ENCODE measurements at places on chromosomes 11 and 22.

DNA sequence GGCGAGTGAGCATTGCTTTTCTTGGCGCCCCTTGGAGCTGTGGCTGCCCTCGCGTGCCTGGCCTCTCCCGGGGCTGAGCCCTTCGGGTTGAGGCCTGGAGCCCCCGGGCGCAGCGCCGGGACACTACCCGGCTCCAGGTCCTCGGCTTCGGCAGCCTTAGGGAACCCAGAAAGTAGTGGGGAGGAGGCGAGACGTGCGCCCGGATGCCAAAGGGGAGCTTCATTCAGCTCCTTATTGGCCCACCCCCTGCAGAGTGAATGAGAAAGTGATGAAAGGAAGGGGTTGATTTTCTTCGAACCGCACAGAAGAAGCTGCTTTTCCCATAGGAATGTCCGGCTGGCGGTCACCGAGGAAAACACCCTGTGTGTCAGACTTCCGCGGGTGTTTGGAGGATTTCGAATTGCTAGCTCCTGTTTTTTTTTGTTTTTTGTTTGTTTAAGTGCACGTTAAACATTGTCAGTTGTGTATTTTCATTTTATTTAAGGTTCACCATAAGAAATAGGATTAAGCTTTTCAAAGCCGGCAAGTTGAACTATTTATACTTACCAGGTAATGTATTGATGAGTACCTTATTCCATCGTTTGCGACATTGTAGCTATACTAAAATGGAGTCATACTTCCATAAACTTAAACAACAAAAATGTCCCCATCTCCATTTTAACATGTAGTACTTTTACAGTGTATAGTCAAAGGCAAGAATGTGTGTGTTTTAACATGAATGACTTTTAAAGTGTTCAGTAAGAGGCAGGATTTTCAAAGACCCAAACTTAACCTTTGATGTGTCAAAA lies 841 bp upstream of the EIF4G2 start:
- peak; percentile 86 for DNase-seq

- DNase-seq = no peak
Observed at GRCh38 chr11:10500757-10501684, 40.0 kb downstream of the RNF141 start.

DNA sequence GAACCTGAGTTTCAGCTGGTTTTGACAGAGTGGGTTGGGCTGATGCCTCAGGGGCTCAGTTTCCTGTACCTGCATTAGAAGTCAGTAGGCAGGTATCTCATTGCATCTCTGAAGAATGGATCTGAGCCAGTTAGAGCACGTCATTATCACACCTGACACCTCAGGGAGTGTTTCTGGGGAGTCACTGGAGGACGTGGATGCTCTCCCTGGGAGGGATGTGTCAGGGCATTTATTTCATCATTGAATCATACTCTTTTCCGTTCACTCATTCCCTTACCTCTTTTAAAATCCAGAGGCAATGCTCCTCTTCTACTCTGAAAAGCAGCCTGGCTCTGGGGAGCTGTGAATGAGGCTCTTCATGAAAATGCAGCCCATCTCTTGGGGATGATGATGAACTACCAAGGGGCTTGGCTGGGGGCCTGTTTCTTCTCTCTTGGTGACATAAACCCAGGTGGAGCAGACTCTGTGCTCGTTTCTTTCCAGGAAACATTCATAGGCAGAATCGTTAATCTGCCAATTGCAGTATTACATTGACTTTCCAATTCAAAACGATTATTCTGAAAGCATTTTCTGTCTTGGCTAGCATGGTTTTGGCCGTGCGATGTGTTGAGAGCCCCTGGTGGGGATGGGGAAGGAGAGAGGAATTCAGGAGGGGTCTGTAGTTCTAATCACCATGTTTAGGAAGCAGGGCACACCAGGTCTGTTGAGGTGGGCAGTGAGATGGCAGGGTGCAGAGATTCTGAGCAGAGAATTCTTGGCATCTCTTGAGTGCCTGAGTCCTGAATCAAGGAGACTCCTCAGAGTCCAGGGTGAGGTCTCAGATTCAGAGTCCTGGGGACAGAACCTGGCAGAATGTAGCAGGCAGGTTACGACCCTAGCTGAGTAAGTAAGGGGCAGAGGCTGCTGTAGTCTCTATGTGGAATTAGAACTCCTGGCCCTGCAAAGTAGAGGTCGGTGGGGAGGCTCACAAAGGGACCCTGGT lies 12.6 kb downstream of the PARVA start:
- DNase-seq = no peak

- no peak for DNase-seq
Observed at GRCh38 chr11:41446566-41446965, 12.9 kb downstream of the LRRC4C start.

DNA sequence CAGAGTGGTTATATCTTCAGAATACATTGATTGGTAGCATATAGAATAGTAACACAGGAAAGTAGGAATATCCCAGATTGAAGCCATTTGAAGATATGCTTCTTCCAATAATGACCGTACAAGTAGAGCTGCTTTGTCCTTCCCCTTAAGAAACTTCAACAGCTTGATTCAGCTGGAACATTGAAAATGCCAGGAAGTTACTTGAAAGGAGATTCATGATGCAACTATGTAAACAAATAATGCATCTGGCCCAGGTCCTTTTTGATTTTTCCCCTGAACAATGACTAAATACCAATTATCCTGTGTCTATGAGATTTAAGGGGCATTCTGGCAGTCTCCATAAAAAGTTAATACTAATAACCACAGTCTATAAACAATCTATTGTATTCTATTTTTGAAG lies 3.0 kb downstream of the DKK3 start:
- peak; percentile 68 for DNase-seq

- peak; percentile 75 for DNase-seq
Observed at GRCh38 chr11:67384851-67385366, 6.9 kb upstream of the RAD9A start.

- no peak for DNase-seq
Observed at GRCh38 chr22:26624803-26625202, 3.0 kb downstream of the CRYBA4 start.

All from foreskin fibroblast (primary cell).